ENCODE measurements at places on chromosomes 7 and 10.

DNA sequence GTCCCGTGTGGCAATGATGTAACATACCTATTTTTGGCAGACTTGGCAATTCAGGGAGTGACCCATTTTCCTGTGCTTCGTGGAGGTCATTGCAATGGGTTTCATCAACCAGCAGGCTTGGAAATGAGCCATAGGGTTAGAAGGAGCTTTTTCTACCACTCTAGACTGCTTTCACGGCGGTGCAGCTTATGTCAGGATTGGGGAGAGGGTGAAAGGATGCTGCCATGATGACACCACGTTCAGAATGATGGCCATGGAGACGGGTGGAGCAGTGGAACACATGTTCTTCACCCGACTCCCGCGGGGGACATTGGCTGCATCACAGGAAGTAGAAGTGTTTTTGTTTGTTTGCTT, 220.2 kb downstream of the EMX2 start:
- no peak for DNase-seq

GRCh38 chr10:3201796-3202195, 29.2 kb upstream of the PITRM1 start:
- no peak for DNase-seq

- no peak for DNase-seq
Measured at GRCh38 chr7:148790131-148790726, 91.5 kb downstream of the CUL1 start.

DNA sequence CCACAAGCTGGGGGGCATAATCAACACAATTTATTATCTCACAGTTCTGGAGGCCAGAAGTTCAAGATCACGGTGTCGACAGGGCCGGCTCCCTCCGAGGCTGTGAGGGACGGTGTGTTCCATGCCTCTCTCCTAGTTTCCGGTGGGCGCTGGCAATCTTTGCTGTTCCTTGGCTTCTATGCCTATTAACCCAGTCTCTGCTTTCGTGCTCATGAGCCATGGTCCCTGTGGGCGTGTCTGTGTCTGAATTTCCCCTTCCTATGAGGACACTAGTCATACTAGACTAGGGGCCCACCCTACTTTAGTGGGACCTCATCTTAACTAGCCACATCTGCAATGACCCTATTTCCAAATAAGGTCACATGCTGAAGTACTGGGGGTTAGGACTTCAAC, 29.4 kb downstream of the HIPK2 start:
- no peak for DNase-seq

GRCh38 chr10:19449860-19450259, 366.4 kb upstream of the PLXDC2 start:
- no peak for DNase-seq

DNA sequence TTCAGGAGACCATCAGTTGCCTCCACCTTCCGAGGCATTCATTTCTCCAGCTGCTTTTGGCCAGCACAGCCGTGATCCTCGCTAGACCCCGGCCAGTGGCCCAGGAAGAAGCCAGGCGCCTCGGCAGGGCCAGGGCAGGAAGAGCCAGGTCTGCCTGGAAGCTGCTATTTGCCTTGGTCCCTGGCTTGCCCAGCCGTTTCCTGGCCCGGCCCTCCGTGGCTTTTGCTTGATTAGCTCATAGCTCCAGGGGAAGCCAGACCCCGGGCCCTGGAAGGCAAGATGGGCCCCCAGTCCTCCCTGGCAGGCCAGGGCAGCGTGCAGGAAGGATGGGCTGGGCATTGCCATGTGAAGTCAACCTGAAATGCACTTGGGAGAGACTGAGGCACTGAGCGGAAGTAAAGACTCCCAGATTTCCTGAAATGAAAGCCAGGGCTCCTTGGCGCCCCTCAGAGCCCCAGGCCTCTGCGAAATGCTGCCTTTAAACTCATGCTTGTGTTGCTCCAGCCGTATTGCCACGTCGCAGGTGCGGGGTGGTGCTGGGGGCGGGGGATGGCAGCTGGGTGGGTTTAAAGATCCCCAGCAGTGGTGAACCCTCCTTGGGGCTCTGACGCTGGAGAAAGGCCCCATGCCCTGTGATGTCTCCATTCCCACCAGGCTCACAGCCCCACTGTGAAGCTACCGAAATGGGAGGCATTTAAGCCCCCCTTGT, 160.6 kb downstream of the GRK5 start:
- DNase-seq = no peak

GRCh38 chr10:86392723-86393094, 26.1 kb upstream of the GRID1 start:
- no peak for DNase-seq

DNA sequence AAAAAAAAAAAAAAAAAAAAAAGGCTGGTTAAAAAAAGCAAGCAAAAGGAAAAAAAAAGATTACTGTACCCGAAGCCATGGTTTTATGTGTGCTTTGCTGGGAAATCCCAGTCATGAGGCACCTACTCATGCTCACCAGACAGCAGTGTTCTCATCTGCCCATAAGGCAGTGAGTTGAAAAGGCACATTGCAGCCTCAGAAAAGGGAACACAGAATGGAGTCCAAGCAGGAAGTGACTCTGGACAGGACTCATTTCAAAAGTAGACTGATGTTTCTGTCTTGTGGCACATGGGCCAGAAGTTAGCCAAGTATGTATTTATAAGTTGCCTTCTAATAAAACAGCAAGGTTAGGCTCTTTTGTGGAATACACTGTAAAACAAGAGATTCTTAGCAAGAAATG, 40.2 kb downstream of the PDSS1 start:
- DNase-seq = no peak

DNA sequence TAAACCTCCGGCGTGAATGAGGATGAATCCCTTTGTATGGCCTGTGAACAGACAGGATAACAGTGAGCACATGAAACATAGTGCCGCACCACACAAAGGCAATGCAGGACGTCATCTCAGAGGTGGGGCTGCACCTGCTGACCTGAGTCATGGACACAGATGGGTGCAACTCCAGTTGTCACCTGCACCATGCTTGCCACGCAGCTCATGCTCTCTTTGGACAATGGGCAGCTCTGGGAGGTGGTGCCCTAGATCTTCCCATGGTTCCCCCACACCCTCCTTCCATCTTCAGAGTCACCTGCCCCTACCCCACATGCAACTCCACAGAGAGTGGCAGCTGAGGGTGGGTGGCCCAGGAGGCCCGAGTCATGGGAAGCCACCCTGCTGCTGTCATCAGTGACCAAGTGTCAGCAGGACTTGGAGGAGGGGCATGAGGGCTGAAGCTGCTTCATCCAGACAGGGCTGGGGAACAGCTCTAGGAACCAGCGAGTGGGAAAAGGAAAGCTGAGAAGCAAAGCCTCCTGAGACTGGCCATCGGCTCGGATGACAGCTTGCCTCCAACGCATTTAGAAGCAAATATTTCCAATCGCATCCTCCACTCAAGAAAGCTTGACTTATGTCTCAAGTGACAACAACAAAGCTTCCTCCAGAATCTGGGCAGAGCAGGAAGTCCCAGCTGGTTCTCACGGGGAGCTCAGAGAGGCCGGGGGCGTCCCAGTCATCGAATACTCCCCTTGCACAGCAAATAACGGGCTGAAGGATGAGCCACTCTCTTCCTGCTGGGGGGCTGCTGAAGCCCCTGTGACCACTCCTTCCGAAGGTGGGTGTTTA, 27.1 kb downstream of the VIPR2 start:
- DNase-seq = no peak

- no peak for DNase-seq
Measured at GRCh38 chr10:767211-767610, 77.7 kb upstream of the DIP2C start.

DNA sequence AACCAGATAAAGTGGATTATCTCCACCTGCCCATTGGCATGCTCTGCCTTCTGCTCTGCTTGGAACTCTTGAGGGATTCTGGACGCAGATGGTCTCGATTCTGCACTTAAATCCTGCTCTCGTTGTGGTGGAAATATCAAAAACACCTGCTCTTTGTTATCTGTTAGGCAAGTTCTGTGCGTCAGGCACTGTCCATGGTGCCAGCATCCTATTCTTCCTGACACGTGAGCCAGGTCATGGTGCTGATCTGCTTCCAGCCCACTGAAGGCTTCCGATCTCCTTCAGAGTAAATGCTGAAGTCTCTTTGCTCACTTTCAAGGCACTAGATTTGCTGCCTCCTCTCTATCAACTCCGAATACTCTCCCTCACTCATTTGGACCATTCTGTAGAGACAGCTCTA, 505.6 kb downstream of the HTR7 start:
- DNase-seq = no peak

DNA sequence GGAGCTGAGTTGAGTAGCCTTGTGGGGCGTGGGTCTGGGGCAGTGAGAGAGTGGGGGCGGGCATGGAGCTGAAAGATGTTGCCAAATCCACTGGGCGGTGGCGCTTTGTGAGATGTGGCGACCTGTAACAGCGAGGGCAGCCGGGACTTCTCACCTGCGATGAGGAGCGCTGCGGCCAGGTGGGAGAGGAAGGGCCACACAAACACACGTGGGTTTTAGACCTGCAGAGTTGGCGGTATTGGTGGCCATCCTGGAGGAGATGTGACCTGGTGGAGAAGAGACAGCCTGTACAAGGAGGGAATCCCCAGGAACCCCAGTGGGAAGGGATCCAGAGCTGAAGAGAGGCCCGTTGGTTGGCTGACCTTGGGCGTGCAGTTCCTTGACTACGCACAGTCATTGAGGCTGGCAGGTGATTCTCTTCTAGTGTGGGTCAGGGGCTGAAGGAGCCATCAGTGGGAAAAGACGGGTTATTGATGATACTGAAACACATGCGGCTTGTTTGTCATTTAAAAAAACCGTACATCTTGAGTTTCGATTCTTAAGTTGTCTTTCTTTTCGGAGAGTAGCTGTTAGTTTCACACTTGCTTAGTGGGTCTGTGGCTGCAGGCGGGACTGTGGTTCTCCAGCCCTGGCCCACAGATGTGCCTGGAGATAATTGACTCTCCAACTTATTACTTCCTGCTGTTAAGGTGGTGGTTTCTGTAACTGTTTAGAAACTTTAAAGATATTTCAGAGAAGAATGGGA, 2.4 kb downstream of the CHST12 start:
- DNase-seq = no peak

DNA sequence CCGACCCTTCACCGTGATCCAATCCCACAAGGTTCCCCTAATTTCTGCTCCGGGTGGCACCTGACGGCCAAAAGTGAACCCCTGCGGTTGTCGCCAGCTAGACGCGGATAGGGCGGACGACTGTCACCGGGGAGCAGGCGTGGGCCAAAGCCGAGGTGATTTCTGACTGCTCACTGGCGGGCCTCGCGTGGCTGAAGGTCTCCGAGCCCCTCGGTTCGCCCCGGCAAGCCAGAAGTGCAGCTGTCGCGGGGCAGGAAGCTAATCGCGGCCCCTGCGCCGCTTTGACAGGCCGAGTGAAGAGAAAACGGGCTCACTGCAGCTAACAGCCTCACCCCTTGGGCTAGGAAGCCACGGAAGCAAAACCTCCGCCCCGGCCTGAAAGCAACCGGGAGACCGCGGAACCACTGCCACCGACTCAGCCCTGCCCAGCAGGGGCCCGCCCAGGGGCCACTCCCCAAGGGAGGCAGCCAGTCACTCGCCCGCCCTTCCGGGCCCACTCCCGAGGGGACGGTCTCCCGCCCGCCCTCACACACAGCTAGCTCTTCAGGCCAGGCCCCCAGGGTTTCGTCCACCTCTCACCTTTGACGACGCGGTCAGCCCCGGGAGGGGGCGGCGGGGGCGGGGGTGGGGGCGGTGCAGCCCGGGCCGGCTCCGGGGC, 469 bp downstream of the PPP3CB start:
- peak; percentile 55 for DNase-seq

DNA sequence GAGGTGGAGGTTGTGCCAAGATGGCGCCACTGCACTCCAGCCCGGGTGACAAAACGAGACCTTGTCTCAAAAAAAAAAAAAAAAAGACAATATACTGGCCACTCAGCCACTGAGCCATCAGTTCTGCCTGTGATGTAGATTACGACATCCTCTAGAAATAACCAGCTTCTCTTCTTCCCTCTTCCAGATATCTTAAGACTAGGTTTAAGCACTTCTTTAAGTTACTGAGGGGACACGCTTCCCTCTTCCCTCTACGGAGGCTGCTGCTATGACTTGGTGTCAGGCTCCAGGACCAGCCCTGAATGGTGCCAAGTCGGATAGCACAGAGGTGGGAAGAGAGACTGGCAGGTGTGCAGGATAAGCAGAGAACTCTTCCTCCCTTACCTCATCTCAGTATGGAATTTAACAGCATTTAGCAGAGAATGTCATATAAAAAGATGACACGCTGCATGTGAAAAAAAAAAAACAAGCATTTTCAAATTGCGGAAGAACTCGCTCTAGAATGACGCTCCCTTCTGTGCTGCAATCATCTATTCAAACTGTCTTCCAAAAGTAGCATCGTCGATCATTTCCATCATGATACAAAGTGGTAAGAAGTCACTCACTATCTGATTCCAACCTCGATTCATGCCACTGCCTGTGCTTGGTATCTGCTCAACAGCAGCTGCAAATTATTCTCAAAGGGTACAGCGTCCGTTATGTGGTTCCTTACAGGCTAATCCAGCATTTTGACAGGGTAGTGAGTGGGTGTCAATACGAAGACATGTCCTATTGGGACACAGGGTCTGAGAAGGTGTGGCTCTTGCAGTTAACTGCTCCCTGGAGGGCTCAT, 13.8 kb downstream of the DAGLB start:
- no peak for DNase-seq

DNA sequence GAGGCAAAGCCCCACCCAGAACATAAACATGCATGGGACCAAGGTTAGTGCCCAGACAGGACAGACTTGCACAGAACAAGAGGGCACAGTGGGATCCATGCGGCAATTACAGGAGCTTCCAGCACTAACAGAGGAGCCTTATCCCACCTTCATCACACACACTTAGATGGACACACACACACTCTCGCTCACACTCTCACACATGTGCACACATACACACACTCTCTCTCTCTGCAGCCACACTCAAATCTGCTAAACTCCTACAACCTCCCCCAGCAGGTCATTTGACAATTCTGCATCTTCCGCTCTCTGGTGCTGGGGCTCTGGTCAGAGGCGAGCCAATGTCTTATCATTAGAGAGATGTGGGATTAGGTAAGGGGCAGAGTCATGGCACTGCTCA, 120.5 kb downstream of the UBE2H start:
- no peak for DNase-seq

- no peak for DNase-seq
Measured at GRCh38 chr7:68146983-68147382, 1150.3 kb downstream of the TYW1 start.

DNA sequence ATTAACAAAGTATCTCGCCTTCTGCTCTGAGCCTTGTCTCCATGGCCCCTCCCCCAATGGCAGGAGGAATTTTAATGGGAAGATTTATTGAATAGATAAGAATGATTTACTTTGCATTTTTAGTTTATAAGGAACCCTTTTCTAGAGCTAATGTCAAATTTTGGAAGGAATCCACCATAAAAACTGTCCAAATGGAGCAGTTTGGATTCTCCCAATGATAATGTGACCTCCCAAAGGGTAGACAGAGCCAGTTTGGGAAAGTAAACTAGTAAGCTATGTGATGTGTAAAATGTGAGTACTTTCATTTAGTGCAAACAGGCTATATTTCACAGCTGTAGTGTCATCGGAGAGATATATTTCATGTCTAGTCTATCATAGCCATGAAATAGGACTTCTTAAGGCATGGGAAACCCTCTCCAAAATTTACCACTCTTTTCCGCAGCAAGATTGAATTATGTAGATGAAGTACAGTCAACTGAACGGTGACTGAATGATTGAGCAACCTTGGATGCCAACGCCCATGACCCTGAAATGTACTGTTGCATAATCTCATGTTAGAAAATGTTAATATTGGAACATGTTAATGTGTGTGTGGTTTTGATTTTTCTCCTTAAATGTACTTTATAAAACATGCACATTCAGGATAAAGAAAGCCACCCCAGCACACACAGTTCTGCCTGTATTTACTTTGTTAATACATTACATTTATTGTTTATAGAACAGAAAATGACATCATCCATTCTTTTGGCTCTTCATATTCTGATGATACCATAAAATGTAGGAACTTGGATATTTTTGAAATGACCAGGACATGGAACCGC, 140.6 kb downstream of the NRP1 start:
- no peak for DNase-seq

- DNase-seq = no peak
Measured at GRCh38 chr7:132882714-132883428, 199.0 kb downstream of the CHCHD3 start.
